ENCODE measurements at places on chromosomes 1 and 21. TPM values are rescaled to one million over a fixed set of nuclear protein-coding genes. Genes with fewer than 3 reads are reported as not detected.

Gene ALX3
- not detected for total RNA-seq

Gene ZNF695
- total RNA-seq = 25.2 TPM

Gene OR6N1
- not detected for total RNA-seq

Gene SIKE1
- total RNA-seq = 69.0 TPM

Gene DNM3
- total RNA-seq = 0.57 TPM

Gene SMIM1
- 10.3 TPM for total RNA-seq

DNA sequence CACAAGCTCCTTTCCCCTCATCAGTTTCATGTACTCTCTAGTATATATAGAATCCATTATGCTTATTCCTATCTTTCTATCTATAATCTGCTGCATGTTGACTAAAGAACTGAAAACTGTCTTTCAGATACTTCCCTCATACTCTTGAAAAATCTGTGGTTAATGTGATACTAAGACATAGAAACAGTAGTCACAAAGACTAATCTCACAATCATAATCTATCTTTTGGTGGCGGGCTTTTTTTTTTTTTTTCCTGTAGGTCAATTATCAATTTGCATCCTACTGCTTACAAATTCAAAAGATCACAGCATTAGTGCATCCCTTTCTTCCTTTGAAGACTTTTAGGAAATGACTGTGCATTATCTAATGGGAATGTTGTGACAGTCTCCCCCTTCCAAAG is 4.7 kb downstream of the UBR4 start:
- no peak overlapping the region for H3K4me3 ChIP-seq
- no peak for DNase-seq
- H3K27ac ChIP-seq = no peak overlapping the region
- peaks cover 6% of the 10 kb centered on the region for H3K4me1 ChIP-seq
- H3K36me3 ChIP-seq = peaks cover 28% of the 10 kb centered on the region

GRCh38 chr1:67118646-67119045 is 16.1 kb downstream of the C1orf141 start:
- H3K4me3 ChIP-seq = no peak overlapping the region
- H3K4me1 ChIP-seq = no peaks in the 10 kb centered on the region
- no peak overlapping the region for H3K27ac ChIP-seq

DNA sequence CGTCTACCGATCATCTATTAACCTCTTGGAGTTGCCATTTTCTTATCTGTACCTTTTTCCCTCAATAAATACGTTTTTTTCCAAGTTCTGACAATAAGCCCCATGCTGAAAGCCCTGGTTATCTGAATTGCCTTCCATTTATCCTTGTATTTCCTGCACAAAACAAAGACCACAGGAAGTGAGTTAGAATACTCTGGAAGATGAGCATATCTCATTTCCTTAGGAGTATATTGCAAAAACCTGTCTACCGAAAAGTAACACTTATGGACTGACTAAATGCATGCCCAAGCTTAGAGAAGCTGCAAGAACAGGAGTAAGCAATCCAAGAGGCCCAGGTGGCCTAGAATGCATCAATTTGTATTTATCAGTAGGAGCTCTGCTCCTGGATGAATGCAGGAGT is 39.9 kb downstream of the DIRAS3 start:
- no peak for DNase-seq
- no peak overlapping the region for H3K27ac ChIP-seq
- no peaks in the 10 kb centered on the region for H3K36me3 ChIP-seq
- no peaks in the 10 kb centered on the region for H3K4me1 ChIP-seq

- H3K36me3 ChIP-seq = no peaks in the 10 kb centered on the region
- no peaks in the 10 kb centered on the region for H3K4me1 ChIP-seq
- DNase-seq = peak; percentile 68
- no peaks in the 10 kb centered on the region for H3K27me3 ChIP-seq
These were observed 973.7 kb downstream of the LTN1 start for GRCh38 chr21:28018741-28019669.

DNA sequence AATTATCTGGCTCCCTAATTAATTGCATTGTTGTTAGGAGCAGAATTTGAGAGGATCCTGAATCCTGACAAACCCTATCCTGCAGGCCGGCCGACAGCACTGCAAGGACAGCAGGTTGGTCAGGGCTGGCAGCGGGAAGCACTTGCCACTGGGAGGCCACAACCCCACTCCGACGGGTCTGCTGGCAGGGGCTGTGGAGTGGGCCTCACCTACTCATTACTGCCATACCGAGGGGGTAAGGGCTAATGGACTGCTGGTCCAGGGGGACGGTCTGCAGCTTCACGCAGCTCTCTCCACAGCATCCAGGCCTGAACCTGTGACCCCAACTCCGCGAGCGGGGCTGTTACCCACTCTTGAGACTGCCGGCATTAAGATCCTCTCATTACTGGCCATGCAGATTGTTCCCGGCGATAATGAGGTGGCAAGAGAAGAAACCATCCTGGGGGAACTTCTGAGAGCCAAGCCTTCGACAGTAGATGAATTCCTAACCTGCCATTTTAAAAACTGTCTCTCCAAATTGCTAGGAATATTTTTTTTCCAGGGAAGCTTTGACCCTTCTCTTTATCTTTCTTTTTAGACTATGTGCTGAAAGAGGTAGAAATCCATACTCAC is 501.3 kb downstream of the OMA1 start:
- H3K27ac ChIP-seq = no peak overlapping the region
- H3K4me1 ChIP-seq = peaks cover 4% of the 10 kb centered on the region
- H3K4me3 ChIP-seq = no peak overlapping the region
- DNase-seq = peak; percentile 53
- H3K27me3 ChIP-seq = no peaks in the 10 kb centered on the region

DNA sequence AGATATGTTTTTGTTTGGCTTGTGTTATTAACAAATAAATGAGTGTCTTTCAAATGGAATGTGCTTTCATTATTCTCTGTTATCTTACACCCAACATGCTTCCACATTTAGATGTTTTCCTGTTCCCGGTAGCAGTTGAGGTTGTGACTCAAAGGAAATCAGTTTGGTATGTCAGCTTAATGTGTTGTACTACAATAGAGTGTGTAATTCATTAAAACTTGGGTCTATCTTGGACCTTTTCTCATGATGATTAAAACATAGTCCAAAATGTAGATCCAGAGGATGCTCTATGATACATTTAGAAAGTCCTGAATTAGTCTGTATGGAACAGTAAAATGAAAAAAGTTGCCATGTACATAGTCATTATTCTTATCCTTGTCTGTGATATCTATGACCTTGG is 26.7 kb downstream of the RTCA start:
- H3K4me1 ChIP-seq = no peaks in the 10 kb centered on the region
- H3K27me3 ChIP-seq = no peaks in the 10 kb centered on the region
- no peak overlapping the region for H3K4me3 ChIP-seq
- no peak overlapping the region for H3K27ac ChIP-seq
- H3K36me3 ChIP-seq = peaks cover 60% of the 10 kb centered on the region

GRCh38 chr1:11046625-11047365 is at the start of gene MASP2:
Gene MASP2 (minus strand): TSS chr1:11047239. CDS start chr1:11047207, 32 bp downstream.
- no peak within 1 kb of the TSS for H3K4me3 ChIP-seq
- H3K27ac ChIP-seq = no peak within 1 kb of the TSS
- no peaks in the 10 kb centered on the region for H3K27me3 ChIP-seq
- H3K4me1 ChIP-seq = no peaks in the 10 kb centered on the region

DNA sequence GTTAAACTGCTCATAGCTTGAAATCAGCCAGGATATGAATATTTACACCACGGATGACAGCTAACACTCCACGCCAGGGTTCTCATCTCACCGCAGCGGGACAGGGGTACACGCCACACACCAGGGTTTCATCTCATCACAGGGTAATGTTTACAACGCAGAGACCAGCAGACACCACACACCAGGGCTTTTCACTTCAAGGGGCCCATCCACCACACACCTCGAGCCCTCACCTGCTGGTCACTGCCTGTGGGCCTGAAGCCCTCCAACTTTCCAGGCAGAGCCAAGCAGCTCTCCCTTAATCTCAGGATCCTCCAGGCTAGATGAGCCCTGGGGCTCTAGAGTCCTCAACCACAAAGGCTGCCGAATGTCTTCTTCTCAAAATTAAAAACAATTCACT is 1.3 kb upstream of the KRTAP10-12 start:
- no peak overlapping the region for H3K4me3 ChIP-seq
- no peaks in the 10 kb centered on the region for H3K36me3 ChIP-seq
- no peaks in the 10 kb centered on the region for H3K27me3 ChIP-seq
- DNase-seq = no peak

DNA sequence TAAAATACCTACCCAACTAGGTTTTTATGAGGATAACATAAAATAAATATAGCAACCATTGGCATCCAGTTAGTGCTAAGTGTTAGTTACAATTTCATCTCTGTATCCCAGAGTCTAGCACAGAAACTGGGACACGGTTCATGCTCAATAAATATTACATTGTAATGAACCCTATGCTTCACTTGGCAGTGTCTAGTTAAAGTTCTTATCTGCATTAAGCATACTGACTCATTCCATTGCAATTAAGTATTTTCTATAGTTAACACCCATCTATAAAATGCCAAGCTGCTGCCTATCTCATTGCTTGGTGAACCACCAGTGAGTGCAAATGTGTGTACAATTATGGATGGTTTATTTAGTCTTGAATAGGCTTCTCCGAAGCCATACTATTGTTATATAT is 15.2 kb downstream of the CHML start:
- no peak overlapping the region for H3K4me3 ChIP-seq
- H3K4me1 ChIP-seq = no peaks in the 10 kb centered on the region
- no peak for DNase-seq
- no peaks in the 10 kb centered on the region for H3K36me3 ChIP-seq

DNA sequence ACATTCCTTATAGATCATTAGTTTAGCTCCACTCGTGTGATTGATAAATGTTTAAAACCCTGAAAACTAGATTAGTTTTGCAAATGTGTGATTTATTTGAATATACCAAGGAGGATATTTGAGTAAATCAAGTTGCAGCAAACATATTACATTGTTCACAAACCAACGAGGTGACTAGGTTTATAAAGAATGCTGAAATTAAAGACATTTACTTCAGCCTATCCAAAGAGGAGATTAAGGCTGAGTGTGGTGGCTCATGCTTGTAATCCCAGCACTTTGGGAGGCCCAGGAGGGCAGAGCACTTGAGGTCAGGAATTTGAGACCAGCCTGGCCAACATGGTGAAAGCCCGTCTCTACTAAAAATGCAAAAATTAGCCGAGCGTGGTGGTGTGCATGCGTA is 34.1 kb downstream of the VTCN1 start:
- peaks cover 28% of the 10 kb centered on the region for H3K27me3 ChIP-seq
- DNase-seq = no peak
- H3K4me1 ChIP-seq = peaks cover 9% of the 10 kb centered on the region
- no peak overlapping the region for H3K27ac ChIP-seq

- H3K4me1 ChIP-seq = no peaks in the 10 kb centered on the region
- H3K27me3 ChIP-seq = no peaks in the 10 kb centered on the region
- no peaks in the 10 kb centered on the region for H3K36me3 ChIP-seq
- H3K4me3 ChIP-seq = no peak overlapping the region
These were observed 767.7 kb upstream of the ADGRL2 start for GRCh38 chr1:81032973-81033425.

- no peaks in the 10 kb centered on the region for H3K27me3 ChIP-seq
- H3K4me1 ChIP-seq = no peaks in the 10 kb centered on the region
- no peak for DNase-seq
These were observed 208.8 kb upstream of the ADGRL4 start for GRCh38 chr1:79215311-79215710.

DNA sequence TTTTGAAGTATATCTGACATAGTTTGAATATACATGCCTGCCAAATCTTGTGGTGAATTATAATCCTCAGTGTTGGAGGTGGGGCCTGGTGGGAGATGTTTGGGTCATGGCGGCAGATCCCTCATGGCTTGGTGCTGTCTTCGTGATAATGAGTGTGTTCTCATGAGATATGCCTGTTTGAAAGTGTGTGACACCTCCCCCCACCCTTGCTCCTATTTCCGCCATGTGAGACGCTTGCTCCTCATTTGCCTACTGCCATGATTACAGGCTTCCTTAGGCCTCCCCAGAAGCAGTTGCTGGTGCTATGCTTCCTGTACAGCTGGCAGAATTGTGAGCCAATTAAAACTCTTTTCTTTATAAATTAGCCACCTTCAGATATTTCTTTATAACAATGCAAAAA is 436.6 kb upstream of the BEND5 start:
- no peaks in the 10 kb centered on the region for H3K36me3 ChIP-seq
- no peak for DNase-seq
- no peak overlapping the region for H3K27ac ChIP-seq
- H3K27me3 ChIP-seq = no peaks in the 10 kb centered on the region

DNA sequence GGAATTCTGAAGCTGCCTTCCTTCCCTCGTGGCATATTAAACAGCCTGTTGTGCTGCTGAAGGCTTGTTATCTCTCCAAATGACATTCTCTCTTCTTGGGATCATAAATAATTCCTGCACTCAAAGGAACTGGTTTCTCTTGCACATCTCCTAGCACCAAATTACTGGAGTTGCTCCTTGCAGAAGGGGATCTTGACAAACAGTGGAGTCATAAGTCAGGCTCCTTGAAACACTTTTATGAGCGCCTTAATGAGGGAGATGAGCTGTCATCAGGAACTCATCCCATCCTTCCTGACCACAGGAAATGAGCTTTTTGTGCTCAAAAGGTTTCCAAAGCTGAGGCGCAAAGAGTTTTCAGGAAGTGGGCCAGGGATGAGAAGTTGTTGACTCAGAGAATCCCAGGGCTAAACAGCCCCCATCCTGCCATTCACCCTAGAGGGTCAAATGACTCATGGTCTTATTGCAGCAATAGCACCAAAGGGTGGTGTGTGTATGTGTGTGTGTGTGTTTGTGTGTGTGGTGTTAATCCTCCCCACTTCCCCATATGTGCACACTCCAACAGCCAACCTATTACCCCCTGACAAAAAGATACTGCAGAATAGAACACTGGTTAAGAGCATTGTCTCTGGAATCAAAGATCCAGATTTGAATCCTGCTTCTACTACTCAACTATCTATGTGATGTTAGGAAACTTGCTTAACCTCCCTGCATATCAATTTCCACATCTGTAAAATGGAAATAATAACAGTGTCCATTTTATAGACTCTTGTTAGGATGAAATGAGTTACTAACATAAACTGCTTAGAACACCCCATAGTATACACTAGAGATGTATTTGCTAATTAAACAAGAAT is 2.8 kb upstream of the PHC2 start:
- no peak for DNase-seq
- H3K4me1 ChIP-seq = peaks cover 11% of the 10 kb centered on the region
- peaks cover 14% of the 10 kb centered on the region for H3K27me3 ChIP-seq
- no peaks in the 10 kb centered on the region for H3K36me3 ChIP-seq
- no peak overlapping the region for H3K4me3 ChIP-seq

DNA sequence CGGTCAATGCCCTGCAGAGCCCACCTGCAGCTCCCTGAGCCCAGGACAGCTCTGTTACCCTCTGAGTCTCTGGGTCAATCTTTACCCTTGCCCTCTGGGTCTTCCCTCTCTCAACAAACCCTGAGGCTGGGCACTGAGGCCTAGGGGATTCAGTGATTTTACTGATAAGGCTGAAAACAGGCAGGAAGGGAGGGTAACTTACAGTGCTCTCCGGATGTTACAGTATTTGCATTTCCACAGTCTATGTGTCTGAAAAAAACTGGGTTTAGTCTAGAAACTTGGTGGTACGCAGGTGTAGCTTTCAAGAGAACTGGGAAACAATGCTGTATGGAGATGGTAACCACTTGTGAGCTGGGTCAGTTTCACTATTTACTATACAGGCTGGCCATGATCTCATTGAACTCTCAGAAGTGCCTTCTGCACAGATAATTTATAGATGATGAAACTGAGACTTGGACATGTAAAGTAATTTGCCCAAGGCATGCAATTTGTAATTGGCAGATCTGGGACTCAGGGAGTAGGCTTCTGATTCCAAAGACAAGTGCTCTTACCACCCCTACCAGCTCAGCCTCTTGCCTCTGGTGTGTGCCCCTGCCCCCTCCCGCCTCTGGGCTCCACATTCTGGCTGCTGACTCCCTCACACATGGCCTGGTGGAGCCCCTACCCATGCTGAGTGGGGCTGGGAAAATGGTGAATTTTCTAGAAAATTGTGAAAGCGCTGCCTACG is 48.8 kb downstream of the TENT5C start:
- no peak overlapping the region for H3K27ac ChIP-seq
- H3K36me3 ChIP-seq = no peaks in the 10 kb centered on the region
- no peak overlapping the region for H3K4me3 ChIP-seq
- H3K4me1 ChIP-seq = no peaks in the 10 kb centered on the region
- H3K27me3 ChIP-seq = no peaks in the 10 kb centered on the region

All from endodermal cell (in vitro differentiated cells).